T-helper 1 cell treated with Interleukin-12 subunit alpha and Interleukin-12 subunit beta and Interleukin-4 antibody, amounts not matched to agents 30 ng/mL and 1 ng/mL, for 36 hours (primary cell): ENCODE measurements at places on chromosomes 3 and 15. TPM values are rescaled to one million over a fixed set of nuclear protein-coding genes. Genes with fewer than 3 reads are reported as not detected.

Gene MST1R
- 3.7 and 4.8 TPM in 2 replicates for total RNA-seq

Gene TUSC7
- total RNA-seq = not detected in 2 replicates

Gene IL17RC
- 0.78 and 1.1 TPM in 2 replicates for total RNA-seq

Gene NR2E3
- not detected in 2 replicates for total RNA-seq

Gene CTDSPL
- 4.5 and 4.6 TPM in 2 replicates for total RNA-seq

Gene DAZL
- not detected in 2 replicates for total RNA-seq

Gene CPN2
- total RNA-seq = not detected in 2 replicates

Gene SHC4
- total RNA-seq = 1.6 TPM in 2 replicates

Gene BLM
- total RNA-seq = 74.7 and 75.3 TPM in 2 replicates

Gene TMEM158
- total RNA-seq = 0.15 TPM in 1 of 2 replicates, not detected in the other

Gene CLDN18
- not detected in 2 replicates for total RNA-seq

Gene FBXW12
- not detected in 2 replicates for total RNA-seq

Gene TBC1D21
- not detected in 2 replicates for total RNA-seq

Gene CYP1A2
- total RNA-seq = not detected in 2 replicates

Gene OR5K2
- total RNA-seq = not detected in 2 replicates

Gene AGTR1
- not detected in 2 replicates for total RNA-seq

Gene KBTBD13
- total RNA-seq = not detected in 2 replicates

Gene P2RY13
- total RNA-seq = not detected in 2 replicates

Gene CASR
- not detected in 2 replicates for total RNA-seq

Gene FAM107A
- total RNA-seq = not detected in 2 replicates

Gene SPPL2A
- total RNA-seq = 139 and 146 TPM in 2 replicates

Gene TM6SF1
- 13.0 and 15.9 TPM in 2 replicates for total RNA-seq

Gene SUCNR1
- not detected in 2 replicates for total RNA-seq

Gene CMTM8
- 5.8 and 8.5 TPM in 2 replicates for total RNA-seq

Gene FAM3D
- not detected in 2 replicates for total RNA-seq

Gene SLC9C1
- not detected in 2 replicates for total RNA-seq

Gene TGM5
- 0.20 and 0.39 TPM in 2 replicates for total RNA-seq

Gene ROPN1
- total RNA-seq = not detected in 2 replicates

Gene ZKSCAN7
- total RNA-seq = 0.88 and 1.0 TPM in 2 replicates

Gene TMCO5A
- total RNA-seq = not detected in 2 replicates

Gene NRG4
- total RNA-seq = not detected in 2 replicates

Gene IL17RE
- total RNA-seq = 2.4 and 2.5 TPM in 2 replicates

Gene CCR9
- total RNA-seq = not detected in 2 replicates

Gene PLCH1
- 0.71 and 0.88 TPM in 2 replicates for total RNA-seq
